ENCODE measurements at places on chromosomes 7 and 10.

DNA sequence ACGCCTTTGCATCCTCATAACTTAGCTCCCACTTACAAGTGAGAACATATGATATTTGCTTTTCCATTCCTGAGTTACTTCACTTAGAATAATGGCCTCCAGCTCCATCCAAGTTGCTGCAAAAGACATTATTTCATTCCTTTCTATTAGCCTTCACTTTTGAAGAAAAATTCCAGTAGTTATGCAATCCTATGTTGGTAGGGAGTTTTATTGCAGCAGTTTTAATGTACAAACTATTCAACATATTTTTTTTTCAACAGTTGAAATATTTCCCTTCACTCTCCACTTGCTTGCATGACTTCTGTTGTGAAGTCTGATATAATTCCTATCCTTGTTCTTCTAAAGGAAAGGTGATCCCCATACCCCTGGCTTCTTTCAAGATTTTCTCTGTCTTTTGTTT, 27.3 kb upstream of the ARHGAP22 start:
- DNase-seq = no peak

DNA sequence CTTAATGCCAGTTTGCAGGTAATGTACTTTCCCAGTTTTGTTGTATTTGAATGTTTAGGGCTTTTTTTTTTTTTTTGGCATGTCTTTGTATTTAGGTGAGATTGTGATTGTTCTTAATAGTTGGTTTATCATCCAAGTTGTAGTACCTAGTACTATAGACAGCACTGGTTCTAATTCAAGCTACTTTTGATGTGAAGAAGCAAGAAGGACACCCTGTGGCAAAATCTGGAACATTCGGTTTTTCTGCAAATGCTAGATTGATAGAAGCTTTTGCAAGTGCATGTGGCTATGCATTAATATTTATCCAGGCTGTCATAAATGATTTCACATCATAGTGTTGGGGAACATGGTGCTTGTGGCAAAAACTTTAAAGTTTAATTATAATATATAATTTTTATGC, 248.9 kb downstream of the FOXP2 start:
- DNase-seq = no peak

- DNase-seq = no peak
Observed at GRCh38 chr10:49633327-49634068, 19.7 kb downstream of the CHAT start.

DNA sequence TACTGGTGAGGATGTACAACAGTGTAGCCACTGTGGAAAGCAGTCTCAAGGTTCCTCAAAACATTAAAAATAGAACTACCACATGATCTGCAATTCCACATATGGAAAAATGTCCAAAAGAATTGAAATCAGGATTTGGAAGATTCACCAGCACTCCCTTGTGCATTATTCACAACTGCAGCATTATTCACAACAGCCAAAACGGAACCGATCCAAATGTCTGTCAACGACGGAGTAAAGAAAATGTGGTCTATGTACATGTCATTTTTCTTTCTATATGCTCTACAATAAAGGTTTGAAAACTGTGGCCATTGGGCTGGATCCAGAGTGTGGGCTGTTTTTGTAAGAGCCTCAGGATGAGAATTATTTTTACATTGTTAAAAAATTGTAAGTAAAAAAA, 1206.1 kb upstream of the CELF2 start:
- DNase-seq = no peak

GRCh38 chr7:98202367-98203195, 8.7 kb upstream of the BHLHA15 start:
- DNase-seq = peak; percentile 20

DNA sequence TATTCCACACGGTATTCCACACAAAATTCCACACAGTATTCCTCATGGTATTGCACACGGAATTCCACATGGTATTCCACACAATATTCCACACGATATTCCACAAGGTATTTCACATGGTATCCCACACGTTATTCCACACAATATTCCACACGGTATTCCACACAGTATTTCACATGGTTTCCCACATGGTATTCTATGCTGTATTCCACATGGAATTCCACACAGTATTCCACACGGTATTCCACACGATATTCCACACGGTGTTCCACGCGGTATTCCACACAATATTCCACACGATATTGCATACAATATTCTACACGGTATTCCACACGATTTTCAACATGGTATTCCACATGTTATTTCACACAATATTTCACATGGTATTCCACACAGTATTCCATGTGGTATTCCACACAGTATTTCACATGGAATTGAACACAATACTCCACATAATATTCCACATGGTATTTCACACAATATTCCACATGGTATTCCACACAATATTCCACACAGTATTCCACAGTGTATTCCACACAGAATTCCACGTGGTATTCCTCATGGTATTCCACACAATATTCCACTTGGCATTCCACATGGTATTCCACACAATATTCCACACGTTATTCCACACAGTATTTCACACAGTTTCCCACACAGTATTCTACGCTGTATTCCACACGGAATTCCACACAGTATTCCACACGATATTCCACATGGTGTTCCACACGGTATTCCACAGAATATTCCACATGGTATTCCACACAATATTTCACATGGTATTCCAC, 136.0 kb upstream of the CHST15 start:
- no peak for DNase-seq

GRCh38 chr7:92720604-92721350, 115.6 kb downstream of the CDK6 start:
- DNase-seq = no peak

- DNase-seq = no peak
Observed at GRCh38 chr10:104258209-104258608, 3.5 kb downstream of the GSTO1 start.

DNA sequence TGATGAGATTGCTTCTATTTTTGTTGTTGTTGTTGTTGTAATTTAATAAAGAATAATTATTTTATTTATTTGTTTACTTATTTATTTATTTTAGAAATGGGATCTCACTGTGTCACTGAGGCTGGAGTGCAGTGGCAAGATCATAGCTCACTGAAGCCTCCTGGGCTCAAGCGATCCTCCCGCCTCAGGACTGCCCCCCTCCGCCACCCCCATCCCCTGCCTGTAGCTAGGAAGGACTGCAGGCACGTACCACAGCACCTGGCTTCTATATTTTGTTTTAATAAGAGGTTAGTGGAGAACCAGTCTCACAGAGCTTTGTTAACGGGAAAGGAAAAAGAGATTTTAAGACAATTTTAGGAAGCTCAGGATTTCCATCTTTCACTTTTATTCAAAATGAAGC, 19.5 kb upstream of the SMC3 start:
- no peak for DNase-seq

DNA sequence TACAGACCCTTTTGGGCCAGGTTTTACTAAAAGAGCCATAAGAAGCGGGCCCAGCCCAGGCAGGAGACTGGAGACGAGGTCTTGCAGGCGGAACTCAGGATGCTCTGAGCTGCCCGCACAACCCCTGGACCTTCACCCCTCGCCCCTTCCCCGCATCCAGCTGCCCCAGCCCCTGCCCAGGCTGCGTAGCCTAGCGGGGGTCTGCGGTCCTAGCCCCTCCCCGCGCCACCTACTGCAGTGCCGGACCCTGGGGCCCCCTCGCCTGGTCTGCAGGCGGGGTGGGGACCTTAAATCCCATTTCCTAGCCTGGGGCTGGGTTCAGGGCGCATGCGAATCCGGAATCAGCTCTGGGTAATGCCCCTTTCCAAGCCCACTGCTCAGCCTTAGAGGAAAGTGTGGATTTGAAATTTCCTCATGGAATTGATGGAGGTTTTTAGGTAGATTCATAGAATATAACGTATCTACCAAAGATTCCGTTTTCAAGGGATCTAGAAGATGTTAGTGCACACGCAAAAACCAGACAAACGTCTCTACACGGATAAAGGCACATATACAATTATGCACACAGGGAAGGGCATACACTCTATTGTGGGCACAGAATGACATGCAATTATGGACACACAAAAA, 546 bp upstream of the HOXA3 start:
- no peak for DNase-seq

GRCh38 chr10:62000037-62000603, 98.6 kb downstream of the ARID5B start:
- no peak for DNase-seq

GRCh38 chr10:17821893-17822292, 12.7 kb downstream of the MRC1 start:
- no peak for DNase-seq

- no peak for DNase-seq
Observed at GRCh38 chr10:104479906-104480593, 126.4 kb downstream of the CFAP58 start.

- peak; percentile 37 for DNase-seq
Observed at GRCh38 chr10:101272229-101272868, 43.1 kb upstream of the LBX1 start.

GRCh38 chr7:134712196-134712595, 65.5 kb downstream of the BPGM start:
- no peak for DNase-seq

GRCh38 chr10:122838880-122839279, 6.8 kb downstream of the CUZD1 start:
- no peak for DNase-seq

- no peak for DNase-seq
Observed at GRCh38 chr10:43043773-43044447, 33.0 kb upstream of the RET start.

DNA sequence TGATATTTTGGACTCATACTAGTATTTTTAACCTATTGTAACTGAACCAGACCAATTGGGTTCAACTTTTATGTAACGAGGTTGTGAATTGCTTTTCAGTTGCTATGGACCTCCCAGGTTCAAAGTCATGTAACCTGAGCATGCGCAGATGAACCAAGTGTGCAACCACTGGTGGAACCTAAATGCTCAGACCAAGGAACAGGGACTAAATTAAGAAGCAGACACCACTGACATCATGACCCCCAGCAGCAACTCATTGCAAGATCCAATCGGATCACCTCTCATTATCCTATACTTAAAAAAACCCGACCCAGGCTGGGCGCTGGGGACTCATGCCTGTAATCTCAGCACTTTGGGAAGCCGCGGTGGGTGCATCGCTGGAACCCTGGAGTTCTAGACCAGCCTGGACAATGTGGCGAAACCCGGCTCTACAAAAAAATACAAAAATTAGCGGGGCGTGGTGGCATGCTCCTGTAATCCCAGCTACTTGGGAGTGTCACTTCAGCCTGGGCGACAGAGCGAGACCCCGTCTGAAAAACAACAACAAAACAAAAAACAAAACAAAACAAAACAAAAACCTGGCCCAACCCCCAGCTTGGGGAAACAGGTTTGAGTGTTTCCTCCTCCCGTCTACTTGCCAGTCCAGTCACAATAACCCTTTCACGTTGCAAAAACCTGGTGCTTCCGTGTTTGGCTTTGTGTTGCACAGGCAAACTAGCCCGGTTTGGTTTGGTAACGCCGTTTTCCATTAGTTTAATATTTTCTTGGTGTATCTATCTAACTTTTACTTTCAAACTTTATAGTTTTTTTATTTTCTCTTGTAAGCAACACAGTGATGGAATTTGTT, 11.3 kb upstream of the ZNF518A start:
- DNase-seq = no peak

DNA sequence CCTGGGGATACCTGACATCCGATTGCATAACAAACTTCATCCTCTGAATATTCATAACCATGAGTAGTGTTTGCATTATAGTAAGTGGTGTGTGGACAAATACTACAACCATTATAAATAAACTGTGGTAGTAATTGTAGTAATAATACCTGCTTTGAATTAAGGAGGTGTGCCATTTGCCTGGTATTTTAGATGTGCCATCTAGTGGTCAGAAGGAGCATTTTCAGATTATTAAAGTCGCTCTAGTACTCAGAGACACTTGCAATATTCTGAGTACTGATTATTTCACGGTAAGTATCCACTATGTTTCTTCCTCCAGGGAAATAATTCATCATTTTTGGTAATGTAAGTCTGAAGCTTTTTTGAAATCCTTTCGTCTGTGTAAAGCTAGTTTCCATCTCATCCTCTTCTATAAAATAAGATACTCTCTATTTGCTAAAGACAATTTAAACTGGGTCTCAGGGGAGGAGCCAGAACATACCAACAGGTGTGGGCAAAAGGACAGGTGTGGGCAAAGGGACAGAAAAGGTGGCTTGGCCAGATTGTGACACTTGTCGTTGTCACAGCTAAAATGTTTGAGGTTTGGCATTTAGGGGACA, 115.3 kb upstream of the WDR11 start:
- DNase-seq = no peak

DNA sequence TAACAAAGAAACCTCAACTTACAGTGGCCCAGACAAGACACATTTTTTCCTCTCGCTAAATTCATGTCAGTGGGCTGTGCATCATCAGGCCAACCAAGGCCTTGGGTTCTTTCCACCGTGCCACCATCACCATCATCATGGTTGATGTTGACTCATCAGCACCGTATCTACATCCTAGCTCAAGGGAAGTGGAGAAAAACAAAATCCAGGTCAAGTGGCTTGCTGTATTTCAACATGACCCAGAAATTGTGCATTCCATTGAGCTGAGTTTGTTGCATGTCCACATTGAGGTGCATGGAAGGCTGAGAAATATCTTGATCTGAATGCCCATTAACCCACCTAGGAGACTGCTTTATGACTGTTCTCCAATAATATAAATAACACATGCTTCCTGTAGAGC, 312.4 kb upstream of the CDC14C start:
- DNase-seq = no peak

DNA sequence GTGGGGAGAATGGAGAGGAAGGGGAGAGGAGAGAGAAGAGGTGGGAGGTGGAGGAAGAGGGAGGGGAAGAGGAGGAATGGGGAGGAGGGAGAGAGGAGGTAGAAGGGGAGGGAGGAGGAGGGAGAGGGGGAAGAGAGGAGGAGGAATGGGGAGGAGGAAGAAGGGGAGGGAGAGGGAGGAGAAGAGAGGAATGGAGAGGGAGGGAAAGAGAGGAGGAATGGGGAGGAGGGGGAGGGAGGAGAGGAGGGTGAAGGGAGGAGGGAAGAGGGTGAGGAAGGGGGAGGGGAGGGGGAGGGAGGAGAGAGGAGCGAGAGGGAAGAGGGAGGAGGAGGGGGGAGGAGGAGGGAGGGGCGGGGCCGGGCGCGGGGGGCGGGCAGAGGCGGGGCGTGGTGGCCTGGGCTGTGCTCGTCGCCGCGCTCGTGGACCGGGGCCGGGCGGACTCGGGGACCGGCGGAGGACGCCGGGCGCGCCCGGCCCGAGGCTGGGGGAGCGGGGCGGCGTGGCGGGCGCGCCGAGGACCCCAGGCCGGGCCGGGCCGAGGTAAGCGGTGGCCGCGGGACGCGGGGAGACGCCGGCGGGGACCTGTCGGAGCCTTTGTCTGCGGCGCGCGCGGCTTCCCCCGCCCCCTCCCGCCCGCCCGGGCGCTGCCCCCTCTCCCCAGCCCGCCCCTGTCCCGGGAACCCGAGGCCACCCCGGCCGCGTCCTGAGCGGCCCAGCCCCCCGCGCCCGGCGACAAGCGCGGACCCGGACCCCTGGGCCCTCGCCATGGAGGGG, at the start of gene SLC29A4:
Gene SLC29A4 (plus strand): TSS at position 401 of the 774 bp plus-strand sequence. CDS start 4,874 bp downstream, outside the sequence.
- no peak for DNase-seq
